Dermis lymphatic vessel endothelial cell (primary cell): ENCODE measurements at places on chromosomes 1 and 21. TPM values are rescaled to one million over a fixed set of nuclear protein-coding genes. Genes with fewer than 3 reads are reported as not detected.

LRRC8B gene
- total RNA-seq: 0.76 and 1.3 TPM in 2 replicates

ELAVL4 gene
- under 0.01 TPM in 1 of 2 replicates, not detected in the other for total RNA-seq

TMIGD3 gene
- total RNA-seq: not detected in 2 replicates

KIAA0040 gene
- total RNA-seq: 11.6 and 14.1 TPM in 2 replicates

NGF gene
- total RNA-seq: 0.34 and 0.43 TPM in 2 replicates

TSPEAR gene
- total RNA-seq: 0.26 and 0.54 TPM in 2 replicates

UTP25 gene
- total RNA-seq: 4.7 and 5.8 TPM in 2 replicates

MAN1C1 gene
- total RNA-seq: 1.5 and 1.8 TPM in 2 replicates

TRABD2B gene
- total RNA-seq: not detected in 2 replicates

SPRR2G gene
- total RNA-seq: not detected in 2 replicates

SAMSN1 gene
- 0.09 TPM in 1 of 2 replicates, not detected in the other for total RNA-seq

HES2 gene
- 5.9 and 10.2 TPM in 2 replicates for total RNA-seq

ADORA3 gene
- total RNA-seq: not detected in 2 replicates

NECTIN4 gene
- total RNA-seq: under 0.01 and 0.34 TPM in 2 replicates

CR1L gene
- not detected in 2 replicates for total RNA-seq

LCE7A gene
- total RNA-seq: not detected in 2 replicates

INTS7 gene
- 12.7 and 19.4 TPM in 2 replicates for total RNA-seq

ATG4C gene
- 3.5 and 5.8 TPM in 2 replicates for total RNA-seq

APCS gene
- total RNA-seq: not detected in 2 replicates

MXRA8 gene
- total RNA-seq: 0.09 and 0.98 TPM in 2 replicates
